ENCODE measurements at places on chromosomes 5 and 9.

- no peak for DNase-seq
Measured at GRCh38 chr5:170302653-170303501, 5.3 kb upstream of the LCP2 start.

GRCh38 chr5:14165375-14166106, 22.4 kb downstream of the TRIO start:
- no peak for DNase-seq

GRCh38 chr5:83568186-83568585, 96.6 kb downstream of the VCAN start:
- no peak for DNase-seq

DNA sequence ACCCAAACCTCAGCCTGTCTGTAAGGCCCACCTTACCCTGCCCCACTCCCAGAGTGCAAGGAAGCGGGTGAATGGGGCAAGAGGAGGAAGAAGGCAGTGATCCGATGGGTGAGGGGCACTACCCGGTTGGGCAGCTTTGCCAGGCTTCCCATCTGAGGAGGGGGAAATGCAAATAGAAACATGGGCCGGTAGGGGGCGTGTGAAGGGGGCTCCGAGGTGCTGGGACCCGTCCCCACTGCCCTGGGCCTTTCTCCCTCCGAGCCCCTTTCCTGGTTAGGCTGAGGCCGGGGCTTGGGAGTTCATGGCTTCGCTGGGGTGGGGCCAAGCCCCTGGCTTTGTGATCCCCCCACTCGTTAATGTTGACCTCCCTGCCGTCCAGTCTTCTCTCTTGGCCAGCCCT, 23.6 kb upstream of the MYORG start:
- no peak for DNase-seq

- no peak for DNase-seq
Measured at GRCh38 chr5:143279698-143280097, 123.8 kb downstream of the NR3C1 start.

- DNase-seq, result no peak
Measured at GRCh38 chr5:28961816-28962215, 1923.4 kb upstream of the CDH9 start.
